ENCODE measurements at places on chromosomes 12 and 14. TPM values are rescaled to one million over a fixed set of nuclear protein-coding genes. Genes with fewer than 3 reads are reported as not detected.

DNA sequence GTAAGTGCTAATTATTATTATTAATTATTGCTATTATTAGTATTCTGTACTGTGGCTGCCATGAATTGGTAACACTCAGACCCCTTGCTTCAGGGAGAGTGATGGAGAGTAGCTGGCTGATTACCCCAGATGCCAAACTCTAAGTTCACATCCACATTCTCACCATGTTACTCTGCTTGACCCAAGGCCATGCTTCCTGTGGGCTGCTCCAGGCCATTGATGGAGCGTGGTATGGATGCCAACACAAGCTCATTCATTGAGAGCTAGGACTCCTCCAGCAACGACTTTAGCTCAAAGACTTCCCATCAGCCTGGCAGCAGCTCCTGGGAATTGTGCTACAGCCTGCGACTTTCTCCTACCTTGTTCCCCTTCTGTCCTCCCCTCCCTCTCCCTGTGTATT, 233.4 kb downstream of the MSRB3 start:
- H3K4me1 ChIP-seq = no peaks in the 10 kb centered on the region
- no peaks in the 10 kb centered on the region for H3K27me3 ChIP-seq
- H3K36me3 ChIP-seq = no peaks in the 10 kb centered on the region
- H3K27ac ChIP-seq = no peak overlapping the region
- no peak for DNase-seq

GRCh38 chr14:30375296-30375892, 183.6 kb upstream of the G2E3 start:
- no peak overlapping the region for H3K4me3 ChIP-seq
- H3K27me3 ChIP-seq = peaks cover 25% of the 10 kb centered on the region
- no peaks in the 10 kb centered on the region for H3K4me1 ChIP-seq
- H3K27ac ChIP-seq = no peak overlapping the region

The DPPA3 gene
- total RNA-seq = not detected

DNA sequence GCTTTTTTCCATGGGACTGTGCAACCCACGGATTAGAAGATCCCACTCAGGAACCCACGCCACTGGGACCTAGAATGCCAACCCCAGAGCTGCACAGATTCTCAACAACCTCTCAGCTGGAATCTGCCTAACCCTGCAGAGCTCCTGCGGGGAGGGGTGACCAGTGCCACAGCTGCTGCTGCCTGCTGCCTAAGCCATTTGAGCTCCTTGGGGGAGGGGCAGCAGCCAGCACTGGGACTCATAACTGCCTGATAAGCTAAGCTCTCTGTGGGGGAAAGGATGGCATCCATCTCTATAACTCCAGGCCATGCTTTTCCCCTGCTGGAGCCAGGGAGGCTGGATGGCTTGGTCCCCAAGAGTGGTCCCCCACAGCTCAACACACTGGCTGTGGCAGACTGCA, 182.8 kb downstream of the SLC5A8 start:
- no peak overlapping the region for H3K27ac ChIP-seq
- no peak for DNase-seq
- H3K4me1 ChIP-seq = no peaks in the 10 kb centered on the region
- no peaks in the 10 kb centered on the region for H3K27me3 ChIP-seq

DNA sequence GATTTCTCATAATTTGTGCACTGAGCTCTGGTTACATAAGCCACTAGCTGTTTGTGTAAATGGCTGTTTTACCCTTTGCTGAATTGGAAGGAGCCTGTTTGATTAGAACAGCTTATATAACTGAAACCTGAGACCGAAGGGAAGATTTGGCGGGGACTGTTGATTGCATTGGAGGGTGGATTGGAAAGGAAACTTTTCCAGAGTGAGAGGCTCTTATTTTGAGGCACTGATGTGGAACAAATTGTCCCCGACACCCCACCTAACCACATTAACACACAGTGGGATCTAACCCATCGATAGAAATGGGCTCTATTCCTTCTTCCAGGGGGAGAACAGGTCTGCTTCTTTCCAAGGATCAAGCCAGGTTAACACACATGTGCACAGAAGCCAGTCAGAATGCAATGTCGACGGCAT, 51.7 kb downstream of the TMEM30B start:
- H3K4me3 ChIP-seq = no peak overlapping the region
- peaks cover 36% of the 10 kb centered on the region for H3K27me3 ChIP-seq
- no peak overlapping the region for H3K27ac ChIP-seq
- H3K4me1 ChIP-seq = peaks cover 20% of the 10 kb centered on the region
- no peak for DNase-seq

Data from activated T-cell treated with anti-CD3 and anti-CD28 coated beads, Interleukin-2, amount 50 U/mL, for 72 hours (primary cell).